Neuronal stem cell (in vitro differentiated cells): ENCODE measurements at places on chromosomes 12 and 14.

DNA sequence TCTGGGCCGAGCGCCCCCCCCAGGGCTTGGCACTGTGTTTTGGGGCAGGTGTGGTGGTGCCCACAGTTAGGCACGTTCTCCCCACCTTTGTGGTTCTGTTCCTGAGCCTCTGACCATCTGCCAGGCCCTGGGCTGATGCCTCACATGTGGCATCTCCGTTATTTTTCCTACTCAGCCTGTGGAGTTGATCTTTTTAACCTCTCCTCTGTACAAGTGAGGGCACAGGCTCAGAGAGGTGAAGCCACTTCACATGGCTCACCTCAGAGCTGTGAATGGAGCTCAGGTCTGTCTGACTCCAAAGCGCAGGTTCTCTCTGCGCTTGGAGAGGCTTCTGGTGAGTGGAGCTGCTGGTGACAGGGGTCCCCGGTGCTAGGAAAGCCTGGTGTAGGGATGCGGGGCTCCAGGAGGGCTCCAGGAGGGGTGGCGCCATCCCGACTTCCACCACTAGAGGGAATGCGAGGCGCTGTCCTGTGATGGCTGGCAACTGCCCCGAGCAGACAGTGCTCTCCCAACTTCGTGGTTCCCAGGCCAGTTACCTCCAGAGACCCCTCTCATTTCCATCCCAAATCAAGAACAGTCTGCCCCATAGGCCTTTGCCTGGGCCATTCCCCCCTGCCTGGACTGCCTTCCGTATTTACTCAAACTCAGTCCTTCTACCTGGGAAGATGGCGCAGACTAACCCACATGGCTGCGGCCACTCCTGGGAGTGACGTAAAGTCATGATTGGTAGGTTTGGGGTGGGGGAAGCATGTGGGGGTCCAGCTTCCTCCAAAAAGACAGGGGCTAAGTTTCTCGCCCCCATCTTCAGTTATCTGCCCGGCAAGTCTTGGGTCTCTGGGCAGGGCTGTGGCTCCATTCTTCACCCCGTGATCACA lies 9.9 kb downstream of the BCL7A start:
- no peak for DNase-seq

- no peak for DNase-seq
Measured at GRCh38 chr14:23887536-23887935, 66.0 kb upstream of the DHRS4 start.

DNA sequence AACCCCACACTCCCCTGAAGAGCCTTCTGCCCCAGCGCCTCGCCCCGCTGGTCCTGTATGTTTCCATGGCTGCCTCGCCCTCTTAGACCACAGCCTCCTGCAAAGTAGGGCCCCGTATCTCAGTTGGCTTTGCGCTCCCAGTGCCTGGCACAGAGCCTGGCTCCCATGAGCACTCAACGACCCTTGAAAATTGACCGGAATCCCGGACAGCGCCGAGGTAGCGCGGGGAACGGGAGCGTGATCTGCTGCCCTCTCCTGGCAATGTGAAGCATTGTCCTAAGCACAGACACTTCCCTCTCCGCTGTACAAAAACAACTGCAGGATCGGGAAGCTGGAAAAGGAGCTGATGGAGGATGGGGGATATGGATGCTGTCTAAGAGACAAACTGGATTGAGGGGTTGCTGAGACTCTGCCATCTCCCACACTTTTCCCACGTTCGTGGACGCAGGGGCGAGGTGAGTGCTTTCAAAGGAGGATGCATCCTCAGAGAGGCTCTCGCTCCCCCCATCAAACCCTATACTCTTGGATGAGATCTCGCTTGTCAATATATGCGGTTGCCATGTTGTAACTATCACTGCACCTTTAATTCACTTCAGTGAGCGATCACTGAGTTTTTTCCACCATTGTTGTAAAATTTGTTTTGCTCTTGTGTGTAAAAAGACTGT lies 10.7 kb upstream of the FKBP4 start:
- peak; percentile 56 for DNase-seq

- DNase-seq = no peak
Measured at GRCh38 chr14:60700598-60700997, 23.6 kb downstream of the SIX4 start.

DNA sequence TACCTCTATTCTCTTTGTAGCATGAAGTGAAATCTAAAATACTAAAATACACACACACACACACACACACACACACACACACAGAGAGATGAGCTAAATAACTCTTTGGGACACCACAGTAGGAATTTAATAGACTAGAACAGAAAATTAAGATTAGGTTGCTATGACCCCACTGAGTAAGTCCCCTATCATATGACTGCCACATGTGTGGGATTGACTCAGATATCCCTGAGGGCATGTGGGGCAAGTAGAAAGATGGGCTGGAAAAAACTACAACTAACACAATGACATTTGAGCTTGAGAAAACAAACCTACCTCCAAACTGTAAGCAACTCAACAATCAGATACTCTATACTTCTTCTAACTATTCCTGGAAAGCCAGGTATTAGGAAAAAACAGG lies 27.0 kb downstream of the SLC25A21 start:
- DNase-seq = no peak

GRCh38 chr14:50829489-50830043 lies 1.4 kb downstream of the NIN start:
- no peak for DNase-seq

- no peak for DNase-seq
Measured at GRCh38 chr12:12011880-12012260, 58.9 kb upstream of the BCL2L14 start.

- DNase-seq = peak; percentile 47
Measured at GRCh38 chr14:65824285-65824977, 411.9 kb downstream of the FUT8 start.
